Lower leg skin (tissue), 4 donors: ENCODE measurements at places on chromosomes 5 and 9.

GRCh38 chr5:160272889-160273288, 39.5 kb downstream of the CCNJL start:
- DNase-seq: no peak

GRCh38 chr9:70802758-70803436, 318.5 kb downstream of the TRPM3 start:
- DNase-seq: no peak

GRCh38 chr9:86122311-86122710, 23.0 kb upstream of the GOLM1 start:
- DNase-seq: no peak

GRCh38 chr5:112573441-112573840, 154.4 kb upstream of the EPB41L4A start:
- no peak for DNase-seq

DNA sequence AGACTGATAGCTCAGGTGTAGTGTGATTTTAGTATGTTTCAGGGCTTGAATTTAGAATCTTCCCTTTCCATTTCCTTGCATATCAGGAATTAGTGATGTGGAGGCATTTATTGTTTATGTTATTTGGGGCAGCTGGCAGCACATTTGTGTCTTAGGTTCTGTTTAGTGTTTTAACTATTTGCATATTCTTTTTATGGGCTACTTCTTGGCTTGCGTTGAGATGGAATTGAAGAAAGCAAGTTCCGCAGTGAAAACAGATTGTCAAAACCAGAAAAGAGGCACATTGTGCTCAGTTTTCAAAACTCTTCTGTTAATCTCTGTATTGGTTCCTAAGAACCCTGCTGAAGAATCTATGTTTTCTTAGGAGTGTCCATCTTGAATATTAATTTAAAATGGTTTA, 80.3 kb downstream of the ZSWIM6 start:
- no peak for DNase-seq

DNA sequence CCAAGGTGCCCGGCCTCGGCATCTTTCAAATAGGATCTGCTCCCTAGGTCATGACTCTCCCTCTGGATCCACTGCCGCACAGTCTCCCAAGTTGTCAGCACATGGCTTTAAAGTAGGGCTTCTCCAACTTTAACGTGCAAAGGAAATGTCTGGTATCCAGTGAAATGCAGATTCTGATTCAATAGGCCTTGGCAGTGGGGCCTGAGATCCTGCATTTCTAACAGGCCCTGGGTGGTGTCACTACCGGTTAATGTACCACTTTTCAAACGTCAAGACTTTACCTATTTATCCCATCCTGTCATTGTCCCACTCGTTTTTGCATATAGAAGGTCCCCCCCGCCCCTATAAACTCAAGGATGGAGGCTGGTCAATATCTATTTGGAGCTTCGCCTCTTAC, 137.6 kb upstream of the ZNF618 start:
- no peak for DNase-seq

DNA sequence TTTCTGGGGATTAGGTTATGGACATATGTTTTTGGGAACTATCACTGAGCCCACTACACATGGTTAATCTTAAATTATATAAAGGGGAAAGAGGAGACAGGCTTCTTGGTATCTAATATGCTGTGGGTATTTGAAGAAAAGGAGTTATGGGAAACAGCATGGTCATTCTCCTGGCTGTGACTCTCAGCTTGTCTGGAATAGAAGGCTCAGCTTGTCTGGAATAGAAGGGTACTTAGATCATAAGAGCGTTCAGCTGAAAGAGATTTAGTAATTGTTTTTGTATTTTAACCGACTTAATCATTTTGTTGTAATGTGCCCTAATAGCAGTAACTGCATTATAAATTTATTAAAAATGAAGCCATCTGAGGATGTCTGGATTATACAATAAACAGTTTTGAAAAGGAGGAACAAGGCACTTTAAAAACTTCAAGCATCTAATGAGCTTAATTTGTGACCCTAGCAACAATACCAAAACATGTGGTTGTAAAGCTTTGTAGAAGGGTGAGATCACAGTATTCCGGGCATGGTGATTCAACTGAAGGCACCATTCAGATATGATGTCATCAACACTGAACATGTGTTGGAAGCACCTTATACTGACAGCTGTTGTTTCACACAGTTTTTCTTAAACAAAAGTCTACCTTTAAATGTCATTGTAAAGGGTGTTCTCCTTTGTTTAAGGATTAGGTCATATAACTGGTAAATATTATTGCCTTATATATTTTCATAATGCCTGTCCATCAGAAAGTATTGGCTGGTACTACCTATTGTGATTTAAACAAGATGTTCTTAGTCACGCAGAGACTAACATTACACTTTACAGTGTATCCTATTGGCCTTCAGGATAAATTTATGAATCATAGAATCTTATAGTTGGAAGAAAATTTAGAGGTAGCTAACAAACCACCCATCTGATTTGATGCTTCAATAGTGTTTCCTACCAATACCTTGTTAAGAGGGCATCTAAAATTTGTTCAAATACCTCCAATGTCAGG, 2174.1 kb upstream of the WWC1 start:
- DNase-seq: no peak

DNA sequence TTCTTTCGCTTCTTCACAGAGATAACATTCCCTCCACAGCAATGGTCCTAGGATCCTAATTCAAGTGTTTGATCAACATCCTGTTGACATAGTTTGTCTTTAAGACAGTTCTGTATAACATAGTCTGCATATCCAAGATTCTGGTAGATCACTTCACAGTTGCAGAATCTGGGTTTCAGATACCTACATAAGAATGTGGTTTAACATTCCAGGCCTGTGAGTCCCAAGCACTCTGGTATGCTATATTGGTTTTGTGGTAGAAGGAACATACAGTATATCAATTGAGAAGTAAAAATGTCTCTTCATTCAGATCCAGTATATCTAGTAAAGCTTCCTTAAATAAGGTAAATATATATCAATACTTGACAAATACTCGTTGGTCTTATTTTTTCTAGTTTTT, 914.2 kb upstream of the CDH6 start:
- no peak for DNase-seq

DNA sequence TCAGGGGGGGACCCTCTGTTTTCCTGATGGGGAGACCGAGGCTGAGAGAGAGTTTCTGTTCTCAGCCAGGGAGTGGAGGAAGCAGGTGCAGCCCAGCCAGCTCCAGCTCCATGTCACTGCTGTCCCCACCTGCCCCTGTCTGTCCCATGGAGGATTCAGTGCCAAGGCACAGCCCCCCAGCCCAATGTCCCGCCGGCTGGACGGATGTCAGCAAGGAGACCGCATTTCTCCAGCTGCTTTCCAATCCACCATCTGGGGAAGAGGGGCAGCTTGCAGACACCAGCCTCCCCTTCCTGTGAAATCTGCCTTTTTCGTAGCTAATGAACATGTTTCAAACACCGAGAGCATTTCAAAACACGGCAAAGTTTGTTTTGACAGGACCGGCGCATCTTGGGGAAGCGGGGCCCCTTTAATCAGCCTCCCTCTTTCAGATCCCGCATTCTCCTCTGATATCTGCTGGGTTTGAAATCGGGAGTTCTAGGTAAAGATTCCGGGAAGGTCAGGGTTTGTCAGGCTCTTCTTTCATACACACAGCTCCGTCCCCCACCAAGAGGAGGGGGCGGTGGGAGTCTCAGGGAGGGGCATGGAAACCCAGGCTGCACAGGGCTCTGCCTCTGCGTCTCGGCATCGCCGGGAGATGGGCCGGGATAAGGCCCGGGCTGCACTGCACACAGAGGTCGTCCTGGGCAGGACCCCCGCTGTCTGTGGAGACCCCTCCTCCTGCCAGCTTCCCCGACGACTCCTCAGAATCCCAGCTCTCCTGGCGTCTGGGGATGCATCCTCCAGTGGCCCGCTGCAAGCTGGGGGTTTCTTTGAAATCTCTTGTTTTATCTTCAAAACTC, 74.8 kb downstream of the NEK6 start:
- no peak for DNase-seq

GRCh38 chr5:59035681-59036080, 452.8 kb downstream of the RAB3C start:
- DNase-seq: no peak

GRCh38 chr5:154324033-154324432, 121.8 kb upstream of the SAP30L start:
- no peak for DNase-seq

DNA sequence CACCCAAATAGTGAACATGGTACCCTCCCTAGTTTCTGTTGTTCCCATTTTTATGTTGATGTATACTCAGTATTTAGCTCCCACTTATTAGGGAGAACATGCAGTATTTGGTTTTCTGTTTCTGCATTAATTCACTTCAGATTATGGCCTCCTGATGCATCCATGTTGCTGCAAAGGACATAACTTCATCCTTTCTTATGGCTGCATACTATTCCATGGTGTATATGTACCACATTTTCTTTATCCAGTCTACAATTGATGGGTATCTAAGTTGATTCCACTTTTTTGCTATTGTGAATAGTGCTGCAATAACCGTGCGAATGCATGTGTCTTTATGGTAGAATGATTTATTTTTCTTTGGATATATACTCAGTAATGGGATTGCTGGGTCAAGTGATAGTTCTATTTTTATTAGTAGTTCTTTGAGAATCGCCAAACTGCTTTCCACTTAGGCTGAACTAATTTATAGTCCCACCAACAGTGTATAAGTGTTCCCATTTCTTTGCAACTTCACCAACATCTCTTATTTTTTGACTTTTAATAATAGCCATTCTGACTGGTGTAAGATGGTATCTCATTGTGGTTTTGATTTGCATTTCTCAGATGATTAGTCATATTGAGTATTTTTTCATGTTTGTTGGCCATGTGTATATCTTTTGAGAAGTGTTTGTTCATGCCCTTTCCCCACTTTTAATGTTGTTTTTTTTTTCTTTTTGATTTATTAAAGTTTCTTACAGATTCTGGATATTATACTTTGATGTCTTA, 79.6 kb downstream of the SMIM15 start:
- DNase-seq: no peak

- no peak for DNase-seq
These were observed 15.1 kb downstream of the SNCAIP start for GRCh38 chr5:122327110-122327509.

DNA sequence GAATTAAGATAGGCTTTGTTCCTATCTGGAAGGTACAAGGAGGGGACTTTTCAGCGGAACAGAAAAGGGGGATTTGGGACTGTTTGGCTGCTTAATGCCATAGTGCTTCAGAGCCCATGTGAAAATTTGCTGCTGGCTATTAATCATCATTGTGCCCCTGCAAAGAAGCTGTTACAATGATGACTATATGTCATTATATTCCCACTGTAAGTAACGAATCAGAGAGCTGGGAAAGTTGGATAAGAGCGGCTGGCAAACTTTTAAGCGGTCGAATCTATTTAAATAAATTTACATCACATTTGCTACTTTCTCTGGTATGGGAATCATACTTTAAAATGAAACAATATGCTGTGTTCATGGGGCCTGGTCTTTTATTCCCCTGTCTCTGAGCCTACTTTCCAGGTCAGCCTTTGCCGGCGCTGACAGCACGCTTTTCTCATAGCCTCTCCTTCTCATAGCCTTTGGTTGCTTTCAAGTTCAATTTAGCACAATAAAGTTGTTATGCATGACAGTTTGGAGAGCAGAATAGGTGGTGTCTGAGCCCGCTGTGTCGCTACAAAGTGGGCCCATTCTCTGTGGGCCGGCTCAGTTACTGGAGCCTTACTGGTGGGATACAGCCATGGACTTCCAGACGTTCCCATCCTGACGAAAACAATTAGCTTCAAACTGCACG, 271.2 kb upstream of the TMEM161B start:
- DNase-seq: no peak

DNA sequence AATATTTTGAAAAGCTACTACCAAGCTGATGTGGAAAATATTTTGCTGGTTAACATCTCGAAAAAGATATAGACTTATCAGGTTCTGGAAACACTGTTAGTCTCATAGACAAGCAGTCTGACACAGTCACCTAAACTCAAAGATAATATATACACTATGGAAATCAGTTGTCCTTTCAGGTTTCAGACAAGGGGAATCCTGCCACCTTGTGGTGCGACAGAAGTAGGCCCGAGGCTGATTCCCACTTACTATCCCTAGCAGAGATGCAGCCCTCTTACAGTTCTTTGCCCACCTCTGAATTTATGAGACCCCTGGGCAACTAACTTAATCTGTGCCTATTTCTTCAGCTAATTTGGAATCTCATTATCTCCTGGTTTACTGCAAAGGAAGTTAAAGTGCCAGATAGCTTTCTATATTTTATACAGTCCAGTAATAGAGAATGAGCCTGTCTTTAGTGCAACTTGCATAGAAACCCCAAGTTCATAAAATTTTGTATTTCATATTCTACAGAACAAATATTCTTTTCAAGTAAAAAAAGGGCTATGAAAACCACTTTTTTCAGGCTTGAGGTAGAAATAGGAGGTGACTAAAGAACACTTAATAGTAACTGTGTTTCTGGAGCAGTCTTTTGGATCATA, 16.9 kb downstream of the RAD1 start:
- DNase-seq: peak; percentile 52

GRCh38 chr5:123012321-123012720, 24.2 kb downstream of the PPIC start:
- no peak for DNase-seq

- no peak for DNase-seq
These were observed 57.2 kb downstream of the RFX3 start for GRCh38 chr9:3468421-3469205.

DNA sequence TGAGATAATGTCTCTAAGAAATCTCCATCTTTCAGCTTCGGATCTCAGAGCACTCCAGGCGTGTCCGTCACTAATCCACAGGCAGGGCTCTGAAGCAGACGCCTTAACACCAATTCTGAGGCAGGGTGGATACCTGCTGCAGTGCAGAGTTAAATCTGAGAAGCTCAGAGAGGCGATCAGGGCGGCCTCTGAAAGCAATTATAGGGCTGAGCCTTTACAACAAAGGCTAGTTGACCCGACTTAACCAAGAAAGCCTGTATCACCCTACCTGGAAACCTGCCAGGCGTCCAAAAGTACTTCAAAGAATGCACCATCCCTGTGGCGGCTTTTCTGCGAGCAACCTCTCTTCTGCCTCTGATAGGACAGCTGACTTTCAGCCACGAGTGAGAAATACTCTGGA, 134.8 kb upstream of the MSX2 start:
- peak; percentile 65 for DNase-seq

- no peak for DNase-seq
These were observed 73.4 kb downstream of the FOXD1 start for GRCh38 chr5:73375191-73375545.

DNA sequence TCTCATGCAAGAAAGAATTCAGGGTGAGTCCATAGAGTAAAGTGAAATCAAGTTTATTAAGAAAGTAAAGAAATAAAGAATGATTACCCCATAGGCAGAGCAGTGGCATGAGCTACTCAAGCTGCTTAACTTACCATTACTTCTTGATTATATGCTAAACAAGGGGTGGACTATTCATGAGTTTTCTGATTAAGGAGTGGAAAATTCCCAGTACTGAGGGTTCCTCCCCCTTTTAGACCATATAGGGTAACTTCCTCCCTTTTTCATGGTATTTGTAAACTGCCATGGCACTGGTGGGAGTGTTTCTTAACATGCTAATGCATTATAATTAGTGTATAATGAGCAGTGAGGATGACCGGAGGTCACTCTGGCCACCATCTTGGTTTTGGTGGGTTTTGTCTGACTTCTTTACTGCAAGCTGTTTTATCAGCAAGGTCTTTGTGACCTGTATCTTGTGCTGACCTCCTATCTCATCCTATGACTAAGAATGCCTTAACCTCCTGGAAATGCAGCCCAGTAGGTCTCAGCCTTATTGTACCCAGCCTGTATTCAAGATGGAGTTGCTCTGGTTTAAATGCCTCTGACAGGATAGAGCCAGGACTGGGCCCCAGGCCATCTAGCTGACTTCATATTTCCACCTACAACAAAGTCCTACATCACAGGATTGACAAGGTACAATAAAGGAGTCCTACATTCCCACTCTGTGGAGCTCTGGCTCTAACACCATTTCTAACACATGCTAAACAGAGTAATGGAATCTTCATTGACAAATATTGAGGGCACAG, 186.7 kb downstream of the NXNL2 start:
- no peak for DNase-seq
